ENCODE measurements at places on chromosomes 3 and 15.

DNA sequence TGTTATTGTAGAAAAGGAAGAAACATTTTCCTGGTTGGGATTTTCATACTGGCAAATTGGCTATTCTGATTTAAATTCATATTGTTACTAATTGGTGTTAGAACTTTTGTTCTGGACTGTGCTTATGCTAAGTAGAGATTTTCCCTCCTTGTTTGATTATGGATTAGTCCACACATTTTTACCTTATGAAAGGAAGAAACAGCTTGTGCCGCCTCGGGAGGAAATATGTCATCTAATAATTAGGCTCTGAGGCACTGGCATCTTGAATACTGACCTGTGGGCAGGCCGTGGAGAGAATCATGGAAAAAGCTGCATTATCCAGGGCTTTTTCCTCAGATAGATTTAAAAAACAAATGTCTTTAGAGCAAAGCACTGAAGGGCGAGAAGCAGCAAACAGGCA is 344.3 kb upstream of the TBL1XR1 start:
- DNase-seq = no peak

DNA sequence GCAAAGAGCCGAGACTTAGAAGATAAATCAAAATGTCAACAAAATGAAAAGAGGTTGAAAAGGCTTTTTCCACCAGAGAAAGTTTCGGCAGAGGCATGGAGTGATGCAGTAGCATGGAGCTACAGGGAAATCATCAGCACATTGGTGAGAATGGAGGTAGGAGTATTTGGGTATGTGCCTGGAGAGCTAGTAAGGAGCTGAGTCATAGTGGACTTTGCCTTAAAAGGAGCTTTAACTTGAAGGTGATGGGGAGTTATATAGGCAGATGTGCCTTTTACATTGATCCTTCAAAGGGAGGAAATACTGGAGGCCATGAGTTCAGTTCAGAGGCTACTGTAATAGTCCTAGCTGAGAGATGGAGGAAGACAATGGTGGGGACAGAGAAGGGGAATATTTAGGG is 44.3 kb downstream of the IL5RA start:
- no peak for DNase-seq

DNA sequence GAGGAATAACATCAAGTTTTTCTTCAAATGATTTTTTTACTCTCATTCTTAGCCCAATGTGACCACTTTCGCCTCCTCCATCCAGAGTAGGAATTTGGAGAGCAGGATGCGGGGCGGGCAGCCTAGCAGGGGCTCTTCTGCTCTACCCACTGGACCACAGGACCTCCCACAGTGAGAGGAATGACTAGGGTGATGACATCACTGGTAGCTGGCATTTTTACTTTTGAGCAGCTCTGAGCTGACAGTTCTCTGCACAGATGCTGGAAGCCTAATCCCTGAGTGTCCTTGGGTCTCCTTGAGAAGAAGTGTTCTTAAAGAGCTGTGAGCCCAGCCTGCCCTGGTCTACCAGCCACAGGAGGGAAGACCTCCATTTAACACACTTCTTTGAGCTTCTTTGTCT is 1.4 kb upstream of the HCN4 start:
- no peak for DNase-seq

DNA sequence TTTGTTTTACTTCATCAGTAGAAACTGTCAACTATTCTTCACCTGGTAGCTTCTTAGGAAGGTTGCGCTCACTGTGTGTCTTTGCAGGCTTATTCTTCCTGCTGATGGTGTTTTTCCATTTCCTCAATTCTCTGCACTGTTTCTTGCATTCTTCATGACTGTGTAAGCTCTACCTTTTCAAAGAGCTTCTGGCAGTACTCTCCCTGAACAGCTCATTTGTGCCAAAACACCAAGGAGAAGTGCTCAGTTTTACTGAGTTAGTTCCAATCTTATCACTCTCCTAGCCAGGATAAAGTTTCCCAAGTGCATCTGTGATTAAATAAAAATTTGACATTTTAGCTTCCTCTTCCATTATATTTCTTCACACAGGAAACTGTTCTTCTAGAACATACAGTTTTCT is 339.8 kb downstream of the EPHA3 start:
- DNase-seq = no peak

DNA sequence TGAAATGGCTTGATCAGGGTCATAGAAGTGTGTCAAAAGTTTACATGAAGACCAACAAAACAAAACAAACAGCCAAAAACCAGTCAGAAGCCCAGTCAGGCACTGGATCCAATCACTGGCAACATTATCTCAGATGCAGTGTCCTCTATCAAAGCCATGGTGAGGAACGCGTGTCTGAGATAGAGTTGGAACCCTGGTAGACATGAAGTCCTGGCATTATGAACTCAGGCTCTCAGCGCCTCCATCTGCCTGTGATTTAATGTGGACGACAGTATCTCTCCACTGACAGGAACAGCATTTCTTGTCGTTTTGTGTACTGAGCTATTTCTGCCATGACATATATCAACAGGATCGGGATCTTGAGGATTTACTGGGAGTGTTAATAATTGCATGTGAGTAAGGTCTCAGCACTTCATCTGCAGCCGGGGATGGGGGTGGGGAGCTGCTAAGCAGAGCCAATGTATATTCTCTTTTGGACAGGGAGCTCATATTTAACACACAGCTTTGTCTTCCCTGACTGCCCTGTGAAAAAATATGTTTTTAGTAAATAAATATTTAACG is 1120.0 kb downstream of the IGSF11 start:
- no peak for DNase-seq

DNA sequence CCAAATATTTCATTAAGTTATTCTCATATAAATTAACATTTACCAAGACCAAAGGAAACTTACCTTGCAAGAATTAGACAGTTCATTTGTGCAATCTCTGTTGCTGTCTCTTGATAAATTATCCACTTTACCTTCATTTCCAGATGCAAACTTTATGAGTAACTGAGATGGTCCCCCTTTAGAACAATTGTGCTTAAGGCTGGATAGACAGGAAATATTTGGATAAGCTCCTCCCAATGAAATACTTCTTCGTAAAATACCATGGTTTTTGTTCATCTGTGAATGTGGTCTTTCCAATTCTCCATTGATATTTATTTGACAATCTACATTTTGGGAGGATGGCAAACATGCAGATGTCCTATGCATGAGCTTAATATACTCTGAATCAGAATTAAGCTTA is 78.2 kb downstream of the NEDD4 start:
- DNase-seq = no peak

- no peak for DNase-seq
Measured at GRCh38 chr15:96365781-96366525, 35.5 kb downstream of the NR2F2 start.

DNA sequence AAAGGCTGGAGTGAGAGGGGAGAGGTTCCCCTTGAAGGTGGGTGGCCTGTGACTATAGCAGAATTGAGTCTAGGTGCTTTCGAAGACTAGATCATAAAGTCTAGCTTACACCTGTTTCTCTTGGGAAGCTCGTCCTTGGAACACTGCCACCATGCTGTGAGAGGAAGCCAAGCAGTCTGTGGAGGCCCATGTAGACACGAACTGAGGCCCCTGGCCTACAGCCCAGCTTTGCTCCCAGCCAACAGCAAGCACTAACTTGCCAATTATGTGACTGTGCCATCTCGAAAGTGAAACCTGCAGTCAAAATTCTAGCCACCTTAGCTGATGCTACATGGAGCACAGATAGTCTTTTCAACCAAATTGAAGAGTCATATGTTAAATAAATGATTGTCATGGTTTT is 190.5 kb upstream of the NECTIN3 start:
- no peak for DNase-seq

DNA sequence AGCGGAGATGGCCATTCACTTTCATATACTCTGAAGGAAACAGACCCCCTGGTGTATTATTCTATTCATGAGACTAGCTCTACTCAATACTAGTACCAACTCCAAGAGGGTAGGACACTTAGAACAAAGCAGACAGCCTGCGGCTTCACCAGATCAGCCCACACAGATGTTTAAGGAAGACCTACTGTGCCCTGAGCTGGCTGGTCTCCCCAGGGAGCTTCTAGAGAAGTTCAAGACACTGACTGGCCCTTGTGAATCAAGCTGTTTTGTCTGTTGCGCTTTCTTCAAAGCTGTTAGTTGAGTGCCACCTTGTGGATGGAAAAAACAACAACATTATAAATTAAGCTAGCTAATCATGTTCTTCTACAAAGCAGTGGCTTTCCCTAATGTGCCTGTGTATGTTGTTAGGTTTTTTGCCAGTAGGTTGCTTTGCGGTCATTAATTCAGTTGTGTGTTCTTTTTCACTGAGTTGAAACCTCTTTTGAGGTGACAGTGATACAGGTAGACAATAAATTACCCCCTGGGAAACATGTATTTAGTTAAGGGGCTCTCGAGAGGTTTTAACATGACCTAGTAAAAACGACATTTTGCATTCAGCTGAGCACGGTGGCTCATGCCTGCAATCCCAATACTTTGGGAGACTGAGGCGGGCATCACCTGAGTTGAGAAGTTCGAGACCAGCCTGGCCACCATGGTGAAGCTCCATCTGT is 64.2 kb upstream of the MYZAP start:
- no peak for DNase-seq

DNA sequence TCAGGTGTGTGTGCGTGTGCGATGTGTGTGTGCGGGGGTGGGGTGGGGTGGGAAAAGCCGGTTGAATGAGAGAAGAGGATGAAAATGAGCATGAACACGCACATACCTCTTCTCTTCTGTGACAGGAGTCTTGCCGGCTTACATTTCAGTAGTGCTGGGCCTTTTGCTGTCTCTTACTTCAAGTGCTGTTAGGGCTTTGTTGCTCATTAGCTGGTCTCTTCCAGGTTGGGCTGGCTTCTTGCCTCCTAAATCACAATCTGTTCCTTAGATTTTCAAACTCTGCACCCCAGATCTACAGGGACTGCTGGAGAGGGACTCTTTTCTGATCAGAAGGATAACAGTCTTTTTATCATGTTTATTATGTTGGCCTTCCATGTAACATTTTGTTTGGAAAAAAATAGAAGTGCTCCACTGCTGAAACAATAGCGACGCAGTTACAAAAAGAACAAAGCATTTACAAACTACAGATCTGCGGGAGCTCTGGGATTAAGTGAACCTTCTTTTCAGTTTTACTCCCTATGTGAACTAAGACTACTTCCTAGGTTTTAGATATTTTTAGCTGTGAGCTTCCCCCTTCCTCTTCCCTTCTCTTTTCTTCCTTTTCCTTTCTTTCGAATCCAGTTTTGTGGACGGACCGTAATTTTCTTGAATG is 48.5 kb downstream of the USP13 start:
- DNase-seq = no peak

GRCh38 chr3:102102394-102102793 is 253.1 kb downstream of the NFKBIZ start:
- DNase-seq = no peak

GRCh38 chr3:70138606-70139005 is 139.1 kb downstream of the SAMMSON start:
- no peak for DNase-seq

GRCh38 chr3:73695841-73696240 is 71.1 kb upstream of the PDZRN3 start:
- DNase-seq = no peak

DNA sequence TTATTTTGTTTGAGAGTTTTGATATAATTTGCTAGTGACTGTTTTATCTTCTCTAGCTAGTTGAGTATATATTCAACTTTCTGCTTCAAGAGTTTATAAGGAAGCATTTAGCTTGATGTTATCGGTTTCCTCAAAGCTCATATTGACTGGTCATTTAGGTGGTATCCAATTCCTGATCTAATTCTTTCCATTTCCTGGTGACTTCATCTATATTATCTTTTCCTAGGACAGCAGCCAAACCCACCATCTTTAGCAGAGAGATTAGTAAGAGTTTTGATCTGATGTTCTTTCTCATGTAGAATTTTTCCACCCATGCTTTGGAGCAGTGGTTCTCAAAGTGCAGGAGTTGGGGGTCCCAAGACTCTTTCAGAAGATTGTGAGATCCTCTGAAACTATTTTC is 148.6 kb upstream of the STT3B start:
- DNase-seq = no peak

DNA sequence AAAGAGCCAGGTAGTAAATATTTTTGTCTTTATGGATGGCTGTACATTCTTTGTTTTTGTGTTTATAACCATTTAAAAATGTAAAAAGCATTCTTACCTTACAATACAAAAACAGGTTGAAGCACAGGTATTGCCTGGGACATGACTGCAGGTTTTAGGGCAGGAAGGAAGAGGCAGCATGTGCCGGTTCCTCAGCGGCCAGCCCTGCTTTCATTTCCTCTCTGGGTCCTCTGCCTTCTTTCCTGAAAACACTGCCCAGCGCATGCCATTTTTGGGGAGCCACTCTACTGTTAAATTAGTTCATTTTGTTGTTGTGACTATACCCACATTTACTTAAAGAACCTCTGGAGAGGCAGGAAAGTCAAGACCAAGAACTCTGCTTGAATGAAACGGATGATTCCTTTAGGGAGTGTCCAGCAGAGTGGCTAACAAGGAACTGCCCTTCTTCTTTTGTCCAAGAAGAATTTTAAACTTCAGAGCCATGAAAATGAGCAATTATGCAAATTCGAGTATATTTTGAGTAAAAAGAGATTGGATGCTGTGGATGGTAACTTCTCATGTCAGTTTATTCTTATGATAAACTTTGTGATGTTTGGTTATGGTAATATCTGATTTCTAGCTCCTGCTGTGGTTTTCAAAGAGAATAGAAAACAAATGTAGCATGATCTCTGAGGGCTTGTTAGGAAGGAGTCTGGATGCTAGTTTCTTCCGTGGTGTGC is 52.7 kb downstream of the SACM1L start:
- no peak for DNase-seq

DNA sequence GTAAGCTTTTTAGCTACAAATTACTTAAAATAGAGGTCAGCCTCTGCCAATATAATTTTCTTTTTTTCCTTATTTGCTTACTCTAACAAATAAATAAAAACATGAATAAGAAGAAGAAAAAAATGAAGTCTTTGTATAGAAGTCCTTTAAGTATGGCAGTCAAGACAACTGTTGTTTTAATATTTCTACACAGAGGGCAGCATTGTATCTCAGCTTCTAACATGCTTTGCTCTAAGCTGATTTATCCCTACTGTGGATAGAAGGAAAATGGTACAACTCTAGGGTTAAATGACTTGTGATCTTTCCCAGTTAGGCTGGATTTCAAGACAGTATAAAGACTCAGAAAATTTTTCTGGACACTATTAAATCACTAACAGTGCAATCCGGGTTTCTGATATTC is 104.3 kb upstream of the MEIS2 start:
- DNase-seq = no peak

DNA sequence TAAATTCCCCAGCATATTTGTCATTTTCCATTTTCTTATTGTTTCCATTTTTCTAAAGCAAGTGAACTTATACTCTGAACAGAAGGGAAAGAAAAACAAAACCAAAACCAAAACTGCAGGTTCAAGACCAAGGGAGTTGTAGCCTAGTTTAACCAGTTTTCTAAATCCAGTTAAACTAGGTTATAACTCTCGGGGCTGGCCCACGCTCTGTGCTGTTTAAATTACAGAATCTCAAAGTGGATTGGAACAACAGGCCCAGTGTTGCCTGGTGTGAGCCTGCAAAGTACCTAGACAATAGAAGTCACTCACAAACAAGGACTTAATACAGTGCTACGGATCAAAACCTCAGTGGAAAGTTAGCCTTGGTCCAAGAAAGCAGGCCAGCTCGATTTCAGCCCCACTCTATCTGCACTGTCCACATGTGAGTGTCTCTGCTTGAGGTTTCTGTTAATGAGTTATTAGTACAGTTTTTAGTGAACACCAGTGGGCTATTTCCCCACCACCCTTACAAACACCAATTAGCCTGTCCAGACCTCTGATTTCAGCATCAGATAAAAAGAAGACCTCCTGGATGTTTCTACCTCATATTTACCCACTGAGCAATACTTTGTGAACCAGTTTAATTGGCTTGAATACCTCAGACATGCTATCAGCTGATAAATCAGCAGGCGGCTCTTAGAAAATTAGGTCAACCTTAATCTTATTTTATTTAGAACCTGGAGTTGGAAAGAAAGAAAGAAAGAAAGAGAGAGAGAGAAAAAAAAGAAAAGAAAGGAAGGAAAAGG is 93.8 kb upstream of the PDZRN3 start:
- DNase-seq = no peak

All from stimulated activated CD4-positive, alpha-beta T cell treated with anti-CD3 and anti-CD28 coated beads, Interleukin-12 subunit alpha, Interleukin-12 subunit beta, amount 100 ng/mL, for 4 hours (primary cell).